ENCODE measurements at places on chromosomes 13 and 19.

- DNase-seq = no peak
Observed at GRCh38 chr13:113216254-113217048, 7.0 kb downstream of the CUL4A start.

- DNase-seq = no peak
Observed at GRCh38 chr13:91632086-91632485, 233.7 kb downstream of the GPC5 start.

DNA sequence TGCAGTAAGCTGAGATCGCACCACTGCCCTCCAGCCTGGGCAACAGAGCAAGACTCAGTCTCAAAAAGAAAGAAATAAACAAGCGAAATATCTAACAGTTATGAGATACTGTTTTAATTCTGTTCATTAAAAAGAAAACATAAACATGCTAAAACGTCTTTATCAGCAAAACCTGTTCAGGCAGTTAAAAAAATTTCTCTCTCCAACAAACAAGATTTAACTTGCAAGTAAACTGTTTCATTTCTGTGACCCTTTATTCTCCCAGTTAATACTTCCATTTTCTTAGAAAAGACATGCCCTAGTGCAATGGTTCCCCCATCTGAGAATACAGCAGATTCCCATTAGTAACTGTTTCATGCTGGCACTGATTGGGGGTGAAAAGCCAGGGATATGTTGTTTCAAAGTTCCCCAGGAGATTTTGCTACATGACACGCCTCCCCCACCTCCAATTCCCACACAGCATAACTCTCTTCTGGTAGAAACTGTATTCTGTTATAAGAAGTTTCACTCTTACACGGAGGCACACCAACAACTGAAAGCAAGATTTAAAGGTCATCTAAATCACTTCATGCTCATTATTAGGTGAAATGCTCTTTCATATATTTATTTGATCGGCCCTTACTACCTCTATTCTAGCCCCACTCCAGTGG, 24.4 kb downstream of the ELF1 start:
- no peak for DNase-seq

GRCh38 chr13:98962901-98963590, 14.8 kb downstream of the DOCK9 start:
- no peak for DNase-seq

DNA sequence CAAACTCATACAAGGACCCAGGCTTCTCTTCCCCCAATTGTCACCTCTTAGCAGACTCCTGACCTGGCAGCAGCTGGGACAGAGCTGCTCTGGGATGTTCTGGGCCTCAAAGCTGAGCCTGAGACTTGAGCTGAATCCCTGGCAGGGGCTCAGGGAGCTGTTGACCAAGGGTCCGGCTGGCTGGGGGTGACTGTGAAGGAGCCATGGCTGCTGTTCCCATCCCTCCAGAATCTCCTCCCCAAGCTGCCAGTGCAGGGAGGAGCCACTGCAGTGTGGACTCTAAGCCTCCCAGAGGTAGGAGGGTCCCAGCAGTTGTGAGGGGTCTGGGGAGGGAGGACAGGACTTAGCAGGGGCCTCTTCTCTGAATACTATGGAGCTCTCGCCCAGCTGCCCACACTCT, 2.2 kb downstream of the SIGLEC6 start:
- no peak for DNase-seq

GRCh38 chr13:39073983-39074382, 35.7 kb downstream of the NHLRC3 start:
- no peak for DNase-seq

DNA sequence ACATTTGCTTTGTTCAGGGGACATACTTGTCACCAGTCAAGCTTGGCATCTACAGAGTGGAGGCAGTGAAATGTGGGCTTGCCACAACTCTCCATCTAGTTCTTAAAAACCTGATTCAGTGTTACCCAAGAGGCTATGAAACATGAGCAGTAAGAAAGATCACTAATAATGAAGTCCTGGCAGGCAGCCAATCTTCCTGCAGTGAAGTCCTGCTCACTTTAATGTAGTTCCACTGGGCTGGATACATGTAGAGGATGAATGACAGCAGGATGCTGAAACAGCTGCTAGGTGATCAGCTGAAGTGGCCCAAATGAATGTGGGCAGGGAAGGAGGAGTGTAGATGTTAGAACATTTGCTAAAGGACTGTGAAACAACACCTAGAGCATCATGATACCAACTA, 1213.1 kb downstream of the OLFM4 start:
- DNase-seq = no peak

GRCh38 chr19:35689836-35690235, 14.5 kb upstream of the ZBTB32 start:
- no peak for DNase-seq

- DNase-seq = no peak
Observed at GRCh38 chr13:100506600-100507422, 81.8 kb downstream of the GGACT start.

- no peak for DNase-seq
Observed at GRCh38 chr19:39199025-39199424, 2.3 kb downstream of the NCCRP1 start.

GRCh38 chr19:48443731-48444128, 2.1 kb upstream of the GRWD1 start:
- DNase-seq = no peak

- DNase-seq = no peak
Observed at GRCh38 chr13:109274188-109274821, 512.1 kb downstream of the IRS2 start.

- no peak for DNase-seq
Observed at GRCh38 chr13:32019612-32020233, 11.9 kb upstream of the FRY start.

DNA sequence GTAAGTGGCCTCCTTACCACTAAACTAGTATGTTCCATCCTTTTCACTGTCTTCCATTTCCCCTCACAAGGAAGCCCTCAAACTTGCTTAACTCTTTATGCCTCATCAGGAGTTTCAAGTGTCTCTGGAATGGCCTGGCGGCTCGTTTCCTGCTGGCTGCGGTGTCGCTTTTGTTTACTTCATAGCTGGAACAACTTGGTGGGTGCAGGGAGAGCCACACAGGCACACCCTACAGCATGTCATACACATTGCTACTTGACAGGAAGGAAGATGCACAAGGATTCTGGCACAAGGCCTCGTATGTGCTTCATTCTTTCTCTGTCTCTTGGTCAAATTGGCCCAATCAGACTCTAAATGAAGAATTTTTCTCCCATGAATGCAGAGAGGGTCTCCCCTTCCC, 488.3 kb downstream of the FOXO1 start:
- DNase-seq = no peak

GRCh38 chr13:66994097-66994496, 236.0 kb downstream of the PCDH9 start:
- no peak for DNase-seq

DNA sequence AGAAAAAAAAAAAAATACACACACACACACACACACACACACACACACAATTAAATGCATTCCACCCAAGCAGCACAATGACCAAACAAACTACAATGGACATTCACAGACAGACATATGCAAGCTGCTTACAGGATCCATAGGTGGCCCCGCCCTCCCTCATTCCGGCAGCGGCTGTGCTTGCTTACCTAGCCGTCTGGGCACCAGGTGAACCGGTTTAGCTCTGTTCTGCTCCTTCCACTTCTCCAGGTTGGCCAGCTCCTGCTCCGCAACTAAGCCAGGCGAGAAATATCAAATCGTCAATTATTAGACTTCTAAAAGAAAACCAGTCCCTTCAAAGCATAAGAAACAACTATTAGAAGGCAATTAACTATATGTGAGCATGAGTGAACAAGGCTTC, 23.1 kb downstream of the EPSTI1 start:
- no peak for DNase-seq

DNA sequence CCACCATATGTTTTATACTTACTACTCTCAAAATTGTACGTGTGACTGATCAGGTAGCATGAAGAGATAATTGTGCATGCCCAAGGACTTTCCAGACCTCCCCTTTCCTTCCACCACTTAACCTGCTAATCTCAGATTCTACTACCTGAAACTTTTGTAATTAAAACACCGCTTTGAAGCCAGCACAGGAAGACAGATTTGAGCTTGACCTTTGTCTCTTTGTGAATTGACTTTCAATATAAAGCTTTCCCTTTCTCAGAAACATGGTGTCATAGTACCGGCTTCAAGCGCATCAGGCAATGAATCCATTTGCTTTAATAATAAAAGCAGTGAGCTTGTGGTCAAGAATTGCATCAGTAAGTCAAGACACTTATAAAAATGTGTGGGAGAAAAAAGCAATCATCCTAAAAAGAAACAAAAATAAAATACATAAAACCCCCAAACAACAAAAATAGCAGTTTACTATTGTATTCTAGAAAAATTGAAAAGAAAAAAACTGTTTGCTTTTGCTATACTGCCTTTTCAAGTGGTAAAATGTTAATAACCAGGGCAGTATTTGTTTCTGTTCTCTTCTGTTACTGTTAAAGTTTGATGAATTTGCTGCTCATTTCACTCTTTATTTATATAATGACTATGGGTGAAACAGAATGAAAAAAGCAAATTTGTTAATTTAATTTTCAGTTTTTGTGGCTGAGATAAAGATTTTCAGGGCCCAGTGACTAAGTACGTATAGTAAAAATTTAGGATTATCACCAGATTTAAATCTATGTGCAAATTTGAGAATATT, 2075.3 kb downstream of the PCDH9 start:
- DNase-seq = no peak

DNA sequence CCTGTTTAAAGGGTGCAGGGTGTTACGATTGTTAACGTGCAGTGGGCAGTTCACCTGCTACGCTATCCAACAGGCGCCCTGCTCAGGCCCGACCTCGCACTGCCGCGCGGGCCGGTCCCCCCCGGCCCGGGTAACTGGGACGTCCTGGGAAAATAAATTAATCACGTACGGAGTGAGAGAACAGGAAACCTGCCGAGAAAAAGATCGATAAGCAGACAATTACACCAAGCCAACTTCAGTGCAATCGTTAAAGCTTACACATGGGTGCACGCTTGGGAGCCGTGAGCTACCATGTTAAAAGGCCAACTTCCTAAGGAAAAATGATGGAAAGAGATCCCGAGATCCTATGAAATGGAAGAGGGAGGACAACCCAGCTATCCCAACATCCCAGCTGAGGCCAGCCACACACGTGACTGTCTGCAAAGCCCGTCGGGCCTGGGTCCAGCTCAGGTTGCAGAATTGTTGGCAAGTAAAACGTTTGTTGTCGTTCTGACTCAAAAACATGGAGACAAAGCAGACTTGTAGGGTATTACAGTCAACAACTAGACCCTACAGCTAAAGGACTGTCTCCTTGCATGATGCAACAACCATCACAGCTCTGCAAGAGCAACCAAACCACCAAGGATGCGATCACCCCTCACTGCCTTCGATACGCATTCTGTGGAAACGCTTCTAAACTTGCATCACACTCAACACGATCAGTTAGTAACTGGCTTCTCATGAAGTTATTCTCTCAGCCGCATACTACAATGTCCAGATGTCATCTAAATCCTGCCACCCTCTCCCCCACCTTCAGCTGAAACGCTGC, 741 bp upstream of the TUBGCP3 start:
- DNase-seq = no peak

DNA sequence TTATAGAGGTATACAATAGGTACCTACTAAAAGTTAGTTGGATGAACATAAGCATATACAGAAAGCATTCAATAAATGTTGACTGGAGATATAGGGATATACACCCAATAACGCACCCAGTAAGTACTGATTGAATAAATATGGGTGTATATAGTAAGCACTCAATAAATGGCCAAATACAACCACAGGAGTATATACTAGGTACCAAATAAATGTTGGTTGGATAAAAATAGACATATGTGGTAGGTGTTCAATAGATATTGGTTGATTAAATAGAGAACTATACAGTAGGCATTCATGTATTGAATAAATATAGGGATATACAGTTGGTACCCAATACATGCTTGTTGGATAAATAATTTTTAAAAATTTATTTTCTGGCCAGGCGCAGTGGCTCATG, 9.4 kb downstream of the ANGPTL8 start:
- no peak for DNase-seq

DNA sequence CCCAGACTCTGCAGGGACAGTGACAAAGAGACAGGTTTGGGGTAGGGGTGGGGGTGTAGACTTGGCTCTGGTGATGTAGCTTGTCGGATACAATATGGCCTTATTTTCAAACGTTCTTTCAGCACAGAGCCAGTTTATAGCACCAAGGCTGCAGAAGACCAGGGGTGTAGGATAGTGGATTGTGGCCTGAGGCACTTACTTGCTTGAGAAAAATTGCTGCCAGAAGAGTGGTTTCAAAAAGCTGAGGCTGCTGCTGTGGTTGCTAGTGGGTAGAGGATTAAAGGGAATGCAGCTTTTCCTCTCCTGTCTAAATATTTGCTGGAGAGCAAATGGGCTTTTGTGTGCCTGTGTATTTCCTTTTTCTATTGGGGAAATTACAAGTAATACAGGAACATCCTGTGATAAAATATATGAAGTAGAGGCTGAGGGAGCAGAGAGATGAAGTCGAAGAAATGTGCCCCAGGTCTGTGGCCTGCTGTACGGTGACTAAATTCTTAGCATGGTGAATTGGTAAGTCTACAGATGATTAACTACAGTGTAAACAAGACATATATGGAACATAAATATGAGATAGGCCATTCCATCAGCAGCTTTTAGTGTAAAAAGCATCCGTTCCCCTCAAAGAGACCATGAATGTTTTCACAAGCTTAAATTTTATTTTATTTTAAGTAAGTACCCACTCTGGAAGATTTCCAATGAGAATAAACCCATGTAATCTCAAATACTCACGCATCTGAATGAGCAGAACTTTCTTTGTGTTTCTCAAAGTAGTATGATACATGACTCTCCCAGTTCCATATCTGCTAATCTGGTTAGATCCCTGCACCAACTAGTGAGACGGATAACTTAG, 112.9 kb downstream of the LRCH1 start:
- DNase-seq = no peak

GRCh38 chr13:97757807-97758206, 195.7 kb upstream of the IPO5 start:
- DNase-seq = no peak

DNA sequence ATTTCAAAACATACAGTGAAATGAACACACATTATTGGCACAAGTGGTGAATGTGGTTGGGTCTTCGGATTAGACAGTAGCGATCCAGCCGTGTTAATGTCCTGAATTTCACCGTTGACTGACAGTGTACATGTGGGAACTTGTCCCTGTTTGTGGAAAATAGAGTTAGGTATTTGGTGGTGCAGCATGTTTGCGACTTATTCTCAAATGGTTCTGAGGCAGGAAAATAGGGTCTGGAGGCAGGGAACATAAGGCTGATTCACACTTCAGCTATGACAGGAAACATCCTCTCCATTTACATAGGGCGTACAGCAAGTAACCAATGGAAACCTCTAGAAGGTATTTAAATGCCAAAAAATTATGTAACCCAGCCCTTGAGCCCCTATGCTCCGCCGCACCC, 4.2 kb downstream of the LGALS7B start:
- DNase-seq = no peak

GRCh38 chr13:28618230-28618994, 40.5 kb upstream of the POMP start:
- no peak for DNase-seq

- DNase-seq = no peak
Observed at GRCh38 chr19:8108560-8109445, 40.6 kb downstream of the FBN3 start.

Data from stimulated activated CD4-positive, alpha-beta T cell treated with anti-CD3 and anti-CD28 coated beads, TNF-alpha, amount 100 ng/mL, for 1 hour (primary cell).